ENCODE measurements at places on chromosomes 4 and X.
A peak's percentile ranks its signal among the peaks of the same experiment; 100 is the strongest.

GRCh38 chr4:112514647-112515197 is 1.3 kb downstream of the NEUROG2 start:
- no peak for DNase-seq

DNA sequence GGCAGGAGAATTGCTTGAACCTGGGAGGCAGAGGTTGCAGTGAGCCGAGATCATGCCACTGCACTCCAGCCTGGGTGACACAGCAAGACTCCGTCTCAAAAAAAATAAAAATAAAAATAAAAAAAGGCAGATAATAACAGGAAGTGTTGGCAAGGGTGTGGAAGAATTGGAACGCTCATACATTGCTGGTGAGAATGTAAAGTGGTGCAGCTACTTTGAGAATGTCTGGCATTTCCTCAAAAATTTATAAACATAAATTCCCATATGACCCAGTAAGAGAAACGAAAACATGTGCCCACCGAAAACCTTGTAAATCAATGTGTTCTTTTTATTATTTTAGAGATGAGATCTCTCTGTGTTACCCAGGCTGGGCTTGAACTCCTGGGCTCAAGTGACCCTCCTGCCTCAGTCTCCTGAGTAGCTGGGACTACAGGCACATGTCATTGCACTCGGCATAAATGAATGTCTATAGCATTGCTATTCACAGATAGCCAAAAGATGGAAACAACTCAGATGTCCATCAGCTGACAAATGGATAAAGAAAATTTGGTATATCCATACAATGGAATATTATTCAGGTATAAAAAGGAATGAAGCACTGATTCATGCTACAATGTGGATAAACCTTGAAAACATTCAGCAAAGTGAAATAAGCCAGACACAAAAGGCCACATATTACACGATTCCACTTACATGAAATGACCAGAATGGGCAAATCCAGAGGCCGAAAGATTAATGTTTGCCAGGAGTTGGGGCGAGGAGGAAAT is 63.7 kb upstream of the PLAC1 start:
- no peak for DNase-seq

DNA sequence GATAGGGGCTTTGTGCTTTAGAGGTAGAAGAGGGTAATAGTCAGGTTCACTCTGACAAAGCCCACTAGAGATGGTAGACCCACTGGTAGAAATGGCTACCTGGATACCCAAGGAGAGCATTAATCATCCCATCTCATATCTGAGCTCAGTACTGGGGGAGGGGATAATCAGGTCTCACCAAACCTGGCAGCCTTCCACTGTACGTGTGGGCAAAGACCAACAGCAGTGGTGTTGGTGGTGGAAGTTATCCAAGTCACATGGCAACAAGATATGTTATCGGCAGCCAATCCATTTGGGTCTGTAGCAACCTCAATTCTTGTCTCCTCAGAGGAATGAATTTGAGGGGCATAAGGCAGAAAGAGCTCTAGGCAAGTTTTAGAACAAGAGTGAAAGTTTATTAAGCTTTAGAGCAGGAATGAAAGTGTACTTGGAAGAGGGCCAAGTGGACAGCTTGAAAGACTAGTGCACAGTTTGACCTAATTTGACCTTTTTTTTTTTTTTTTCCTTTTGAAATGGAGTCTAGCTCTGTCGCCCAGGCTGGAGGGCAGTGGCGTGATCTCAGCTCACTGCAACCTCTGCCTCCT is 67.0 kb upstream of the CXCL13 start:
- peak; percentile 69 for DNase-seq

DNA sequence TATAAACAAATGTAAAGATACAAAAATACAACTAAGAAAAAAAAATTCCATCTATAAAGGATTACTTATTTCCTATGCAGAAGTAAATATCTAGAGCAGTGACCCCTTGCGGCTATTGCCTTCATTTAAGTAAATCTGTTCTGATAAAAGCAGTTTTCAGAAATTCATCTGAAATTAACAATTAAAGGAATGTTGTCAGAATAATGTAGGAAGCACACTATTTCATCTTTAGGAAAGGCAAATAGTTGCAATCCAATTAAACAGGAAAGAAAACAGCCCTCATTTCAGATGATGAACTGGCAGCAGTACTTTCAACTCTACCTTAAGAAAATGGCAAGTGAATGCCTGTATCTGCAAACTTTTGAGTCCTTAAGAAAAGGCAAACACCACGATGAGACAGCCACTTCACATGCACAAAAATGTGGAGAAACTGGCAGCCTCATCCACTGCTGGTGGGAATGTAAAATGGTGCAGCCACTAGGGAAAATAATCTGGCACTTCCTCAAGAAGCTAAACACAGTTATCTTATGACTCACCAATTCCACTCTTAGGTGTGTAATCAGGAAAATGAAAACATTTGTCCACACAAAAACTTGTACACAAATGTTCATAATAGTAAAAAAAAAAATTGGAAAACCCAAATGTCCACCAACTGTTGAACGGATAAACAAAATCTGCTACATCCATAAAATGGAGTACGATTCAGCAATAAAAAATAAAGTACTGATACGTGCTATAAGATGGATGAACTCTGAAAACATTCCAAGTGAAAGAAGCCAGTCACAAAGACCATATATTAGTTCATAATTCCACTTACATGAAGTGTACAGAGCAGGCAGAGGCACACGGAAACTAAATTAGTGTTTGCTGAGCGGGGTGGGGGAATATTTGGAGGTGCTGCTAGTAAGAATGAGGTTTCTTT is 2.0 kb upstream of the THAP9 start:
- DNase-seq = peak; percentile 78

- DNase-seq = no peak
Measured at GRCh38 chrX:129823522-129823921, 20.2 kb downstream of the ZDHHC9 start.

DNA sequence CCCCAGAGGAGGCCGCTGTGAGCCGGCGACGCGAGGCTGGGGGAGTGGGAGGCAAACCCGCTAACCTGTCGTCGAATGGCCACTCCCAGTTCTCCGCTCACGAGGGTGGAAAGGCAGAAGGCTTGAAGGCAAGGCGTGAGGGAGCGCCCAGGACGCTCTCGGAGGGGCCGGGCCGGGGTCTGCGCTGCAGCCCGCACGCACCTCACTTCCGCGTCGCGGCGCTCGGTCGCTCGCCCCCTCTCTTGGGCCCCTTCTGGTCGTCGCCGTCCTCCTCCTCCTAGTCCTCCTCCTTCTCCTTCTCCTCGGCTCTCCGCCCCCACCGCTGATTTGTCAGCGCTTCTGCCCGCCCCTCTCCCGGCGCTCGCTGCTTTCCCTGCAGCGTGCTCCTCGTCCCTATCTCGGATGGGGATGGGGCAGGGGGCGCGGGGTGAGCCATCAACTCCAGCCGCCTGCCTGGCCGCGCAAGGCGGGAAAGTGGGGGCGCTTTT is at the start of gene SNCA:
Gene SNCA (minus strand): TSS at position 265 of the 488 bp plus-strand sequence. CDS start 1,494 bp downstream, outside the sequence.
- DNase-seq = peak; percentile 17

GRCh38 chr4:3077796-3078195 is 3.3 kb downstream of the HTT start:
- DNase-seq = no peak

- peak; percentile 35 for DNase-seq
Measured at GRCh38 chr4:15410750-15411149, 17.1 kb upstream of the C1QTNF7 start.

Data from LHCN-M2 (cell line).